ENCODE measurements at places on chromosomes 5 and 9.

- no peak for DNase-seq
These were observed 255.2 kb downstream of the DOCK8 start for GRCh38 chr9:469672-470551.

GRCh38 chr9:115650768-115651167 lies 502.8 kb upstream of the PAPPA start:
- DNase-seq, result no peak

GRCh38 chr9:21121595-21122251 lies 19.9 kb downstream of the IFNW1 start:
- no peak for DNase-seq

DNA sequence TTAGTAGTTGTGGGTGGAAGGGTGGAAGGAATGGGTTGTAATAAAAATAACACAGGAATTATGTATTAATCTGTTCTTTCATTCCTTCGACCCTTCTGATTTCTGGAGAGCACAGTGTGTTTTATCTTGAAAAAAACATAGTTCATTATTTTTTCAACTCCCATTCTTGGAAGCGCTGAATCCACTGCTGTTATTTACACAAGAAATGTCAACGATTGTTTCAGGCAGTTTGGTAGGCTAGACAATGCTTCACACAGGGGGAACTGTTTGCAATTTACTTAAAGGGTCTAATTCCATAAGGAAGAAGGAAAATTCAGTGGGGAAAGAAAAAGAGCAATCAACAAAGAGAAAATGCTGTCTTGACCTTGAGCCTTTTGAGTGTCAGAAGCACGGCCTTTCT lies 142.9 kb downstream of the TLE1 start:
- DNase-seq, result no peak

DNA sequence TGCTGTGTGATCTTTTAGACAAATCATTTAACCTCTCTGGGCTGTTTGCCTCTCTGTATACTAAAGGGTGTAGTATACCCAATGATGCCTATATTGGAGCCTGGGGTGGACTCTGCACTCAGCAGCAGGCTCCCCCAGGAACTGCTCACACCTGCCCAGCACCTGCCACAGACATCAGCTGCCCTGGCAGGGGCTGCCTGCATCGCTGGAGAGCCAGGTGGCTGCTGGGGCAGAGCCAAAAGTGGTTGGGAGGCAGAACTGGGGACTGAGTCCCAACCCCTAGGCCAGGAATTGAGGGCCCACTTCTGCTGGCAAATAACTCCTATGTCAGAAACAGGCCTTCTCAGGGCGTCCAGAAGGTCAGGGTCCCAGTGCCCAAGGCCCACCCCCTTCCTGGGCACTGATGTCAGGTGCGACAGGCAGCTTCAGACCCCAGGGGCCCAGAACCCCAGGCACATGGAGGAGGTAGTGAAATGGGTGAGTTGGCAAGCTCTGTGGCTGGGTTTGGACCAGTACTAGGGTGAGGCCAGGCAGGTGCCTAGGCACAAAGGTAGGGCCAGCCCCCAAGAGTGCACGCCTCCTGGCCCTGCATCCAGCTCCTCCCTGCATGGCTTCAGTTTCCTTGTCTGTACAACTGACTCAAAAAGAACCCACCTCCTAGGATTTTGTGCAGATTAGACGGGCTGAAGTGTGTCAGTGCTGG lies 5.8 kb downstream of the UNC5A start:
- DNase-seq, result no peak

- peak; percentile 10 for DNase-seq
These were observed 138.4 kb upstream of the ZNF618 start for GRCh38 chr9:113737517-113738271.

DNA sequence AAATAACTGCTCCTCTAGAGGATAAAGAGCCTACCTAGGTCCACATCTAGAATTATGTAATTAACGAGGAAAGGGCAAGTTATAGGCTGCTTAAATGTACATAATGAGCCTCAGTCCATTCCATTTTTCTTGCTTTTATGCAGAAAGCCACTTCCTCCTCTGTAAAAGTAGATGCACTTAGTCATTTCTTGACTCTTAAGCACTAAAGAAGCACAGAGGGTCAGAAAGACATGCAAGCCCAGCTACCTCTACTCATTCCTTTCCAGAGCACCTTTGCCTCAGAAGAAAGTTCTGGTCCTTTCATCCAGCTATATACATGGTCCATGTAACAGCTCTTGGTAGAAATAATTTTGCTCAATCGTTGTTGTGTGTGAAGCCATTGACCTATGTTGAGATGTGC lies 308.0 kb upstream of the NREP start:
- DNase-seq, result no peak

Data from kidney epithelial cell (primary cell).